Midbrain (tissue), 1 donor: ENCODE measurements at places on chromosomes 3 and 15.

- no peak for DNase-seq
These were observed 188.4 kb upstream of the THRB start for GRCh38 chr3:24683090-24683489.

DNA sequence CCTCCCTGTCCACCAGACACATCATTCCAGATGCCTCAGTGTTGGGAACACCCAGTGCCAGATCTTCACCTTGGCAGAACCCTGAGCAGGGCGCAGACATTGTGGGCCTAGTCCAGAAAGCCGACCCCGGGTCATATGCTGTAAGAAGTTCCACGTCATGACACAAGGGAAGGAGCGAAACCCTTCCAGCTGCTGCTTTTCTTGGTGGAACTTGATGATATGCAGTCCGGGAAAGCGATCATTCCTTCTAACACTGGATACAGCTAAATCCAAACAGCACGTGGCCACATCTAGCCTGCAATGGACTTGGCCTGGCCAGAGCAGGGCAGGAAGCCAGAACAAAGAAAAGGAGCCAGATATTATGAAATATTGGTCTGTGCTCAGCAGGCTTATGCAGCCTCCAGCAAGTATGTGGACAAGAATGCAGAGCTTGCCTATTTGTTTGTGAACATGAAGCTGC lies 22.0 kb downstream of the GASK1A start:
- DNase-seq: peak; percentile 66

DNA sequence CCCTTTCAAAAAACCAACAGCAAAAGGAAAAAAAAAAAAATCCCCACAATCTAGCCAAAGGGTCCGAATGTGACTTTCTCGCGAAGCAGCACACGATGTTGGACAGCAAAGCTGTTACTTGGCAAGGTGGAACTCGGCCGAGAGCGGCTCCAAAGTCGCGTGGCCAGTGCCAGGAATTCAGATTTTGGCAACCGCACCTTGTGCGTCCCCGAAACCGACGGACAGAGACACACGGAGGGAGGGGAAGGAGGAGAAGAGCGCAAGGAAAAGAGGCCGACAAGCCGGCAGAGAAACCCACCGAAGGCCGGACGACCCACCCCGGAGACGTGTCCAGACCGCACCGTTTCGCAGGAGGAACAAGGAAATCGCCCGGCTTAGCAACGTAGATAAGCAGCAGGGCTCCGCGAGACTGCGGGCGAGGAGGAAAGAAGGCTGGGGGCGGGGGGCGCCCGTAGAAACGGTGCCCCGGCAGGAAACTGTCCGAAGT lies 517.3 kb downstream of the MECOM start:
- DNase-seq: no peak

DNA sequence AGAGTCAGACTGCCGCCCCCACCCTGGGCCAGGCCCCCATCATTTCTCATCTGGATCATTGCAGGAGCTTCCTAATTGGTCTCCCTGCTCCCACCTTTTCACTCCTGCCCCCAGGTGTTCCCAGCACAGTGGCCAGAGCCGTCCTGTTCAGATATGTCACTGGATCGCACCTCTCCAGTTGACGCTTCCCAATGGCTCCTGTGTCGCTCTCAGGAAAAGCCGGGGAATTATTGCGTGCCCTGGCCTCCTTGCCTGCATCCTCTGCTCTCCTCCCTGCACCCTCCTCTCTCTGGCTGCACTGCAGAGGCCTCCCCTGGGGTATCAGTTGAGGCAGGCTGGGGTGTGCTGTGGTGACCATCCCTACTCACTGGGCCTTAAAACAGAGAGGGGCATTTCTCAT lies 25.5 kb upstream of the CYP11A1 start:
- DNase-seq: no peak

GRCh38 chr3:104359546-104359945 lies 1007.2 kb upstream of the ALCAM start:
- DNase-seq: no peak

- no peak for DNase-seq
These were observed 6.0 kb downstream of the AMIGO3 start for GRCh38 chr3:49713336-49714105.

GRCh38 chr3:191455257-191455952 lies 5.6 kb upstream of the PYDC2 start:
- no peak for DNase-seq

DNA sequence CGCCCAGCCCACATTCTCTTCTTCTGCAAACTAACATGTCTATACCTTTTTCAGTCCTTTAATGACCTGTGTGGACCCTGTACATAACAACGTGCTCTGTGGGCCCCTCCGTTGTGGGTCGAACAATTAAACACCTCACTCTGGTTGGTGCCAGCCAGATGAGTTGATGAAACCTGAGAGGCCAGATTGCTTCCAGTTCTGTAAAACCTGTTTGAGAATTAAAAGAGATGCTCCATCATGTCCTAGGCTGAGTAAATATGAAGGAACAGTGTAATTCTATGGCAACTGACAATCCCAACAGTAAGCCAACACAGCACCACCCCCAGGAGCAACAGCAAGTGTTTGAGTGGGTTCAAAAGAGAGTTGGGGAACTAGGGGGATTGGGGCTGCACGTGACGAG lies 5.7 kb upstream of the THBS1 start:
- DNase-seq: no peak

DNA sequence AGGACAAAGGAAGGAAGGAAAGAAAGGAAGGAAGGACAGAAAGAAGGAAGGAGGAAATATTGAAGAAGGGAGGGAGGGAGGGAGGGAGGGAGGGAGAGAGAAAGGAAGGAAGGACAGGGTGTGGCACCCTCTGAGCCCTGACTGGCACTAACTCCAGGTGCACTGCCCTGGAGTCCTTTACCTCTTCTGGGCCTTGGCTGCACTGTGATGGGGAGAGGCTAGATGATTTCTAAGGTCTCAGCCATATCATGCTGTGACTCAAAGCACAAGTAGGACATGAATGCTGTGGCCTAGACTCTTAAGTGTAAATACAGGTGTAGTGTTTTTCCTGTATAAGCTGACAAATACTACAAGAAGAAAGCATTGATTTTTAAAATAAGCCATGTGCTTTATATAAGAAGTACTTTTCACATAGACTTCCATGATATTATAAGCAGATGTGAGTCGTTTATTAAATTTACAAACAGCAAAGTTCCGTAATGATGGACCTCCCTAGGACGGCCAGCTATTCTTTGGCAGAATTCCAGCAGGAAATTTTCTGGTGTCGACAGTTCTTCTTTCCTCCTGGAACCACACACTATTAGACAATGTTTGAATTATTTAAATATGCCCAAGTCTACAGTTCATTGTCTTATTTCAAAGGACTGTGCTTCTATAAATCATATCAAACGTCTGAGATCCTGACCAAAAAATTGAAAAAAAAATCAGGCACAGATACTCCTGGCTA lies 213.8 kb upstream of the C2CD4B start:
- no peak for DNase-seq

DNA sequence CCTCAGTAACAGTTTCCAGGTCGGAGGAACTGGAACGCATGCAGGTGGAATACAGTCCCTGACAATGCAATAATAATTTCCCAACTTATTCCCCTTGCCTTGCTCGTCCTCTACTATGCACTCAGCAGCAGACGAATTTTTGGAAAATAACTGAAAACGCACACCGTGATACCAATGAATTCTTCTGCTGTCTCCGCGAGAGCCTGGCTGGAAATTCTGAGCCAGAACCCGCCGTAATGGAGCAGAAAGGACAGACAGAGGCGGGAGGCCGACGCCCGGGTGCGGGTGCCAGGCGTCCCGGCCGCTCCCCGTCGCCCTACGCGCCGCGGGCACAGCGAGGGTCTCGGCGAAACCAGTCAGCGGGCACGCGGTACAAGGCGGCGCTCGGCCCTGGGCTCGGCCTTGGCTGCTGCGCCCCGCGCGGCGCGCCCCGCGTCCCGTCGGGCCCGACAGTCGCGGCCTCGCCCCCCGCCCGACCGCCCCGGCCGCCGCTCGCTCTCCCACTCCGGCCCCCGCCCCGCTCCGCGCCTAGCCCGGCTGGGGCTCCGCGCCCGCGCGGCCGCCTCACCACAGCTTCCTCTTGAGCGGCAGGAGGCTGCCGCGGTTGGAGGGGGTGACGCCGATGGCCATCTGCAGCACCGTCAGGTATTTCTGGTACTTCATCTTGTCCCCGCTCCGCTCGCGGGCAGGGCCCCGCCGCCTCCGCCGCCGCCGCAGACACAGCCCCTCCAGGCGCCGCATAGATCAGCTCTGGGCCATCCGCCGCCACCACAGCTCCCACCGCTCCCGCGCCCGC lies 114.5 kb upstream of the GOLGA8J start:
- peak; percentile 47 for DNase-seq

DNA sequence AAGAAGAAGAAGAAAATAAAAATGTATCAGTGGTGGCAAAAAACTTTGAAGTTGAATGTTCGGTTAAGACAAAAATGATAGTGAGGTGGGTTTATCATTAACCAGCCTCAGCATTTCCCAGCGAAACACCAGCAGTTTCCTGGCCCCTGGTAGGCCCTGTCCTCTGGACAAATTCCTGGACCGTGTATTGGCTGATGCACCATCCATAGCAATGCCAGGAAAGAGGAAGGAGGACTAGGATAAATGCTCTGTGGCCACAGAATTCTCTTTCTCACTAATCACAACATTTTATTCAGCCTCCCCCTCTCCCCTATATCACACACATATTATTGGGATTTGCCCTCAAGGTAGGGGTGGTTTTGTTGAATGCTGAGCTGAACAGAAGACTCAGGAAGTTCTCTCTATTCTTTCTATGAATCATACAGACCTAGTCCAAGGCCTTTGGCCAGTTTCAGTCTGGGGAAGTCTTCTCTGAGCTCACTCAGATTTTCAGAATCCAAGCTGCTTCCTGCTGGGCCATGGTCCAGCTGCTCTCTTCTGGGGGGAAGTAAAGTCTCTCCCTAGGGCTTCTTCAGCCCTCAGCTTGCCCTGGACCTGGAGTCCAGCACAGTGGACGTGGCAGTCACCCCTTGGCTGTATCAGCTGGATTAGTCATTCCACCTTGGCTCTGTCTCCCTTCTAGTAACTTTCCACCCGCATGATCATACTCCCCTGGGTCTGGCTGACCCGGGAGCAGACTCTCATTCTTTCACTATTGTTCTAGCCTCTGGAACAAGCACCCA lies 27.6 kb downstream of the SLC28A1 start:
- DNase-seq: peak; percentile 23

GRCh38 chr3:58494107-58494506 lies 2.2 kb downstream of the KCTD6 start:
- DNase-seq: no peak

DNA sequence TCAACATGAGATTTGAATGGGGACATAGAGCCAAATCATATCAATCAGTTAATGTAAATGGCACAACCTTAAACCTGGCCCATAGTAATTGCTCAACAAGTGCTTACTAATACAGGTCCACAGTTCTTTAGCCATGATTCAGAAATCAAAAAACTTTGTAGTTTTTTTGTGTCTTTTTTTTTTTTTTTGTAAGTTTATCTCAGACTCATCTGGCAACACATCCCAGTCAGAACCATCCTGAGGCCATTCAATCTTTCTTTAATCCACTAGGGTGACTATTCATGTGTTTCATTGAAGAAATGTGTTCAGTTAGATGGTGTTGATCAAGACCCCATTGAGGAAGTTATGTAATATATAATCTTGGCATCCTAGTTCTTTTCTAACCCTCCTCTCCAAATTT lies 65.4 kb downstream of the ABI3BP start:
- no peak for DNase-seq

DNA sequence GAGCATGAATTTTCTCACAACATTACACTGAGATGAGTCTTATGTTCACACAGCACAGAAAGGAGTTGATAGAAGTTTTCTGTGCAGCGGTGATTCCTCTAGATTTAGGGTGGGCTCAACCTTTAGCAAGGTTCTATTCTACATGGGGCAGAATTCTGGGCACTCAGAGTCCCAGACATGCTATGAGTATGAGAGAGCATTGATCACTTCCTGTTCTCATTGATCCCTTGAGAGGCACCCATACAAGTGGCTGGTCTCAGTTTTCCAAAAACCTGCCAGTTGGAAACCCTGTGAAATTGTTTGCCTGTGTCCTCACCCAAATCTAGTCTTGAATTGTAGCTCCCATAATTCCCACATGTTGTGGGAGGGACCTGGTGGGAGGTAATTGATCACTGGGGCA lies 112.5 kb upstream of the NR2F2 start:
- no peak for DNase-seq

DNA sequence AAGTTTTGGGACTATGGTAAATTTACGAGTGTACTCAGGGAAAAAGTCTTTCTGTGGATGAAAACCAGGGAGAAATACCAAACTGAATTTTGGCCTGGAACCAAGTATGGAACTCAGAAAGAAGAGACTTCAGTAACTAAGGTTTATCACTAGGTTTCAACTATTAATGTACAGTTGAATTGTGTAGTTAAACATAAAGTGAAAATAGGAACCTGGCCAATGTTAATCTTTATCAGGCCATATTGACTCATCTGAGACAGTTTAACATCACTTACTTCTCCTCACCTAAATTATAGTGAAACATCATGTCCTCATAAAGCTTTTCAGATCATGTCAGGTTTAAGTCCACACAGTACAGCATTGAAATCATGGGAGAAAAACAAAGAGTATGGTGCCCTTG lies 197.7 kb downstream of the LSAMP start:
- DNase-seq: no peak

DNA sequence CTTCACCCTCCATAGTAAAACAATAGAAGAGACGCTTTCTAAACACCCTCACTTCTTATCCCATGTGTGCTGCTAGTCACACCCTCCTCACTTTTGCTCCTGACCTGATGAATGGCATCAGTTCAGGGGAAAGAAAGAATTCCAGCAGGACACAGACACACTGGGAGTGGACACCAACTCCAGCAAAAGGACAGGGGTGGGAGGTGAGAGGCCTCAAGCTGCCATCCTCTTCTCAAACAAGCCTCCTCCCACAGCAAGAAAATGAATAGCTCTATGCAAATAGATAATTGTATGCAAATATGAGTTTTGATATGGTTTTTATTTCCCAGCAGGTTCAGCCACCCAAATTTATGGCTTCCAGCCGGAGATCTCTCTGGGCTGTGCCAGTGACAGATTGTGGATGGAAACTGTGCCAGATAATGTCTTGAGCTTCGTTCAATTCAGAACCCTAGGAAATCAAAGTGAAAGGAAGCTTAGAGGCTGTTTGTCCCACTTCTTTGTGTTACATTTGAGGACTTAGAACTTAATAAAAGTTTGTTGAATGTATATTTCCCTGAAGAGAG lies 209.3 kb upstream of the PPP2R3A start:
- DNase-seq: no peak

DNA sequence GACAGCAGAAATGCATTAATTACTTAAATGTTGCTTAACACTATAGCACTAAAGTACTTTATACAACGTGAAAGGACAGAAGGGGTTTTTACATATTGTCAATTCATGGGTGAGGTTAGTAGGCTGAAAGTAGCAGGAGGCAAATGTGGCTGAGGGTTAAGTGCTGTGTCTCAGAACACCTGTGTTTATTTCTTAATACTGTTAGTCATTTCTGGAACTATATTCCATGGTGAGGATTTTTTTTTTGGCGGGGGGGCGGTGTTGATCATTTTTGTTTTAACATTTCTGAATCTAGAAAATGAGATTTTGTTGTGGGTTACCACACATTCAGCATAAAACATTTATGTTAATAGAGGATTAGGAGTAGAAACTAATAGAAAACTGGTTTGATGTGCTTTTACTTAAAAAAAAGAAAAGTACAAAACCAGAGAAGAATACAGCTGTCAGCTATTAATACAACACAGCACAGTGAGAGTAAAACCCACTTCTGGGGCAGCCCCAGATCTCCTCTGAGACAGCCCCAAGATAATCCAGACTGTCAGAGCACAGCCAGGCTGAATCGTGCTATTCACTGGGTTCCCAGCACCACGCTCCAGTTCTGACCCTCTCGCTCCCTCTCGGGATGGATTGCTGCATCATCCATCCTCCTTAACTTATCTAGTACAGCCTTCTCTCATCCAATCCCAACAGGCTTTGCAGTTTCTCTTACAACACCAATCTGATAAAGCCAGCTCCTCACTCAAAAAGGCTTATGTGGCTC lies 307.7 kb downstream of the TUSC7 start:
- no peak for DNase-seq
